Sigmoid colon (tissue), 7 donors: ENCODE measurements at places on chromosomes 11 and 22. TPM values are rescaled to one million over a fixed set of nuclear protein-coding genes. Genes with fewer than 3 reads are reported as not detected.

The PANX2 gene
- not detected for polyA plus RNA-seq

The OR2AG1 gene
- polyA plus RNA-seq, result not detected

The DEPDC7 gene
- 2.0 TPM for polyA plus RNA-seq

The KRTAP5-11 gene
- not detected for polyA plus RNA-seq

The SUSD2 gene
- not detected for polyA plus RNA-seq

DNA sequence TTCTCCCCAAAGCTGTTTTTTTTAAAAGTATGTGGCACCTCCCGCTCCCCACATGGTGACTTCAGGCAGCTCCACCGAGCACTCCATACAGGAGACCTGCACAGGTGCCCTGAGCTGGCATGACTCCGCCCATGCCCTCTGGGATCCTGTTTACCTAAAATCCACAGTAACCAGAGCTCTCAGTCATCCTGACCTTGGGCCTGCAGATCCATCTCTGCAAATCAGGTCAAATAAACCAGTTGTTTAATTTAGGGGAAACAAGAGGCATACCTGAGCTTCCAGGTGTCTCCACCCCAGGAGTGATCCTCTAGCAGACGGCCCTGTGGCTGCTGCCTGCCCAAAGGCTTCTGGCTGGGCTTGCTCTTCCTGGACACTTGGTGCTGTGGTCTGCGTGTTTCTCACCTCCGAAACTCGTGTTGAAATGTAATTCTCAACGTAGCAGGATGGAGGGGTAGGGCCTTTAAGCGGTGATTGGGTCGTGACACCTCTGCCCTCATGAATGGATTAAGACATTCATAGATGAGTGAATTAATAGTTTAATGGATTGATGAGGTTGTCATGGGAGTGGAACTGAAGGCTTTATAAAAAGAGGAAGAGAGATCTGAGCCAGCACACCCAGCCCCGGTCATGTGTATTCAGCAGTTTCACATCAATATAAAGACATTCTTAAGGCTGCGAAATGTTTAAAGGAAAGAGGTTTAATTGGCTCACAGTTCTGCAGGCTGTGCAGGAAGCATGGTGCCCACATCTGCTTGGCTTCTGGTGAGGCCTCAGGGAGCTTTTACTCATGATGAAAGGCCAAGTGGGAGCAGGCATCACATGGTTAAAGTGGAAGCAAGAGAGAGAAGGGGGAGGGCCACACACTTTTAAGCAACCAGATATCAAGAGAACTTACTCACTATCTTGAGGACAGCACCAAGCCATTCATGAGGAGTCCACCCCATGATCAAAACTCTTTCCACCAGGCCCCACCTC, 34.1 kb downstream of the LINC01488 start:
- no peaks in the 10 kb centered on the region for H3K27me3 ChIP-seq
- no peak overlapping the region for H3K4me3 ChIP-seq
- peak; percentile 46 for DNase-seq
- H3K27ac ChIP-seq, result no peak overlapping the region
- H3K4me1 ChIP-seq, result no peaks in the 10 kb centered on the region

GRCh38 chr11:13053255-13053917, 44.3 kb downstream of the RASSF10 start:
- DNase-seq, result no peak
- H3K4me3 ChIP-seq, result no peak overlapping the region
- H3K4me1 ChIP-seq, result no peaks in the 10 kb centered on the region
- H3K27me3 ChIP-seq, result no peaks in the 10 kb centered on the region

GRCh38 chr22:45726081-45726480, 54.4 kb downstream of the ATXN10 start:
- H3K27me3 ChIP-seq, result no peaks in the 10 kb centered on the region
- DNase-seq, result no peak
- H3K4me1 ChIP-seq, result no peaks in the 10 kb centered on the region

GRCh38 chr11:31601635-31602282, 92.2 kb downstream of the ELP4 start:
- no peak overlapping the region for H3K4me3 ChIP-seq
- H3K27me3 ChIP-seq, result no peaks in the 10 kb centered on the region
- no peak overlapping the region for H3K27ac ChIP-seq
- H3K4me1 ChIP-seq, result no peaks in the 10 kb centered on the region
- no peak for DNase-seq
- H3K36me3 ChIP-seq, result no peaks in the 10 kb centered on the region

- H3K4me3 ChIP-seq, result no peak overlapping the region
- no peaks in the 10 kb centered on the region for H3K36me3 ChIP-seq
- no peak for DNase-seq
- peak overlapping the region; percentile 6 for H3K27ac ChIP-seq
- H3K4me1 ChIP-seq, result peaks cover 55% of the 10 kb centered on the region
- H3K27me3 ChIP-seq, result no peaks in the 10 kb centered on the region
Observed at GRCh38 chr11:20026629-20027555, 133.4 kb downstream of the DBX1 start.

- DNase-seq, result no peak
- H3K36me3 ChIP-seq, result no peaks in the 10 kb centered on the region
- no peaks in the 10 kb centered on the region for H3K27me3 ChIP-seq
- H3K4me3 ChIP-seq, result no peak overlapping the region
Observed at GRCh38 chr11:106999196-106999595, 19.1 kb downstream of the GUCY1A2 start.

- H3K36me3 ChIP-seq, result no peaks in the 10 kb centered on the region
- H3K4me1 ChIP-seq, result peaks cover 34% of the 10 kb centered on the region
- no peaks in the 10 kb centered on the region for H3K27me3 ChIP-seq
- DNase-seq, result no peak
- H3K27ac ChIP-seq, result no peak overlapping the region
Observed at GRCh38 chr11:27212248-27212780, 150.7 kb downstream of the CCDC34 start.

DNA sequence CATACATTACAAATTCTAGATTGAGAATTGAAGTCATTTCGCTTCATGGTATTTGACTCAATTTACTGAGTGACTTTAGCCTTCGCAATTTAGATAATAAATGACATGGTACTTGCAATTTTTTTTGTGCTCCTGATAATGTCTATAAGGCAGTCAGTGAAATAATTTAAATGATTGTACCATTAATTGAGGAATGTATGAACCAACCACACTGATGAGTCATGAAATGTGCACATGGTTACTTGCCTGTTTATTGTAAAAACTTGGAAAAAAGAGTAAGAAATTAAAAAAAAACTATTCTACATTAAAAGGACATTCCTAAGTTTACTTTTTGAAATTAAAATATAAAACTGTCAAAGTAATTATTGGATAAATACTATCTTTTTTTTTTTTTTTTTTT, 43.3 kb downstream of the DNAJC24 start:
- H3K36me3 ChIP-seq, result no peaks in the 10 kb centered on the region
- H3K4me3 ChIP-seq, result no peak overlapping the region
- DNase-seq, result no peak

- H3K27ac ChIP-seq, result no peak overlapping the region
- H3K4me1 ChIP-seq, result no peaks in the 10 kb centered on the region
Observed at GRCh38 chr11:19332476-19332875, 91.7 kb upstream of the E2F8 start.

DNA sequence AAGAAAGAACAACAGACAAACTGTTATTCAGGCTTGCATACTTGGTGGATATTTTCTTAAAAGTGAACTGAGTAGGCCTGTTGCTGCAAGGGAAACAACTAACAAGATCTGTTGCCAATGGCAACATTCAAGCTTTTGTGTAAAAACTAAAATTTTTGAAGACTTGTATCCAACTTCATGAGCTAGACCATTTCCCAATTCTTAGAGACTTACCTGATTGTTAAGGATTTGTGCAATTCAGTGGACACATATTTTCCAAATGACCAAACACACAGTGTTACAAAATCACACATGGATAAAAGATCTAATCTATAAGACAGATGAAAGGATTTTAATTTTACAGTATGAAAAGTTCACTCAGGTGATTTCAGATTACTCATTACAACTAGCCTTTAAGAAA, 564.1 kb downstream of the CNTN5 start:
- H3K27me3 ChIP-seq, result no peaks in the 10 kb centered on the region
- no peak overlapping the region for H3K27ac ChIP-seq
- DNase-seq, result no peak
- no peak overlapping the region for H3K4me3 ChIP-seq
- no peaks in the 10 kb centered on the region for H3K36me3 ChIP-seq

DNA sequence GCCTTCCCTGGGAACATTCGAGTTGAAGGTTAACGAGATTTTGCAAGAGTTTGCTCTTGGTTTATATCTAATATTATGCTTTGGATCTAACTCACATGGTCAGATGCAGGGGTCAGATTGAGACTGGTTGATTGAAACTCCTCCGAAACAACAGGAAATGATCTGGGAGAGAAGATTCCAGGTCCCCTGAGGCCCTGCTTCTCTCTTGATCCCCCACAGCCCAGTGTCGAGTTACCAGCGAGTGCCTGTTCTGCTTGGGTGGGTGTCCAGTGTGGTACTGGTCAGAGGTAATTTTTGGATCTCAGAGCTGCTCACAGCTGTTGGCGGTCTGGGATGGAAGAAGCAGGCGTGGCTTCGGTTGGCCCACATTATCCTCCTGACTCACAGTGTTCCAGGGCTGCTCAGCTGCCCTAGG, 9.2 kb downstream of the FBLN1 start:
- H3K4me3 ChIP-seq, result no peak overlapping the region
- peaks cover 46% of the 10 kb centered on the region for H3K4me1 ChIP-seq
- H3K27me3 ChIP-seq, result no peaks in the 10 kb centered on the region

GRCh38 chr22:35330258-35330861, 30.7 kb downstream of the TOM1 start:
- no peaks in the 10 kb centered on the region for H3K27me3 ChIP-seq
- DNase-seq, result peak; percentile 98
- peak overlapping the region; percentile 81 for H3K27ac ChIP-seq
- H3K4me3 ChIP-seq, result no peak overlapping the region
- H3K4me1 ChIP-seq, result no peaks in the 10 kb centered on the region
- peaks cover 34% of the 10 kb centered on the region for H3K36me3 ChIP-seq

GRCh38 chr11:68117853-68118470, 3.2 kb downstream of the CHKA start:
- no peaks in the 10 kb centered on the region for H3K36me3 ChIP-seq
- peak; percentile 48 for DNase-seq
- no peaks in the 10 kb centered on the region for H3K27me3 ChIP-seq

DNA sequence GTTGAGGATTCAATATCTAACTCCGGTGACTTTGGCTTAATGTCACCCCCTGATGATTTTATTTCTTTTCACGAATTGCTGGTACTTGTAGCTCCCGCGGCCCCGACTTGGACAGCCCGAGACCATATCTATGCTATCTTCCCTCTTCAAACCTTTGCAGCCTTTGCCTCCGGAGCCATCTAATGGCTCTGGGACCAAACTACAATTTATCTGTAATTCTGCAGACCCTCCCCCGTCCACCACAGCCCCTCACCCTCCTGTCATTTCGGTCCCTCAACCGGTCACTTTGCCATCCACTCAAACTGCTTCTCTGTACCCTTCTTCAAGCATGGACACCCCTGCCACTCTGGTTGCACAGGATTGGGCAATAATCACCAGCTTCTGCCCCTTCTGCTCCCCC, 25.7 kb upstream of the ALDH3B2 start:
- peaks cover 5% of the 10 kb centered on the region for H3K4me1 ChIP-seq
- H3K27ac ChIP-seq, result no peak overlapping the region
- no peaks in the 10 kb centered on the region for H3K27me3 ChIP-seq
- no peak overlapping the region for H3K4me3 ChIP-seq
- no peak for DNase-seq
- no peaks in the 10 kb centered on the region for H3K36me3 ChIP-seq

- DNase-seq, result no peak
- no peaks in the 10 kb centered on the region for H3K4me1 ChIP-seq
- H3K27me3 ChIP-seq, result no peaks in the 10 kb centered on the region
Observed at GRCh38 chr11:66275396-66275795, 2.6 kb upstream of the CNIH2 start.

- no peaks in the 10 kb centered on the region for H3K36me3 ChIP-seq
- H3K27ac ChIP-seq, result no peak overlapping the region
- no peak overlapping the region for H3K4me3 ChIP-seq
- no peaks in the 10 kb centered on the region for H3K27me3 ChIP-seq
- DNase-seq, result no peak
- H3K4me1 ChIP-seq, result no peaks in the 10 kb centered on the region
Observed at GRCh38 chr11:18853086-18853720, 61.6 kb upstream of the PTPN5 start.

GRCh38 chr11:79077702-79078330, 363.0 kb downstream of the TENM4 start:
- peaks cover 22% of the 10 kb centered on the region for H3K4me1 ChIP-seq
- H3K36me3 ChIP-seq, result no peaks in the 10 kb centered on the region
- H3K27me3 ChIP-seq, result no peaks in the 10 kb centered on the region
- no peak overlapping the region for H3K27ac ChIP-seq
- no peak overlapping the region for H3K4me3 ChIP-seq

DNA sequence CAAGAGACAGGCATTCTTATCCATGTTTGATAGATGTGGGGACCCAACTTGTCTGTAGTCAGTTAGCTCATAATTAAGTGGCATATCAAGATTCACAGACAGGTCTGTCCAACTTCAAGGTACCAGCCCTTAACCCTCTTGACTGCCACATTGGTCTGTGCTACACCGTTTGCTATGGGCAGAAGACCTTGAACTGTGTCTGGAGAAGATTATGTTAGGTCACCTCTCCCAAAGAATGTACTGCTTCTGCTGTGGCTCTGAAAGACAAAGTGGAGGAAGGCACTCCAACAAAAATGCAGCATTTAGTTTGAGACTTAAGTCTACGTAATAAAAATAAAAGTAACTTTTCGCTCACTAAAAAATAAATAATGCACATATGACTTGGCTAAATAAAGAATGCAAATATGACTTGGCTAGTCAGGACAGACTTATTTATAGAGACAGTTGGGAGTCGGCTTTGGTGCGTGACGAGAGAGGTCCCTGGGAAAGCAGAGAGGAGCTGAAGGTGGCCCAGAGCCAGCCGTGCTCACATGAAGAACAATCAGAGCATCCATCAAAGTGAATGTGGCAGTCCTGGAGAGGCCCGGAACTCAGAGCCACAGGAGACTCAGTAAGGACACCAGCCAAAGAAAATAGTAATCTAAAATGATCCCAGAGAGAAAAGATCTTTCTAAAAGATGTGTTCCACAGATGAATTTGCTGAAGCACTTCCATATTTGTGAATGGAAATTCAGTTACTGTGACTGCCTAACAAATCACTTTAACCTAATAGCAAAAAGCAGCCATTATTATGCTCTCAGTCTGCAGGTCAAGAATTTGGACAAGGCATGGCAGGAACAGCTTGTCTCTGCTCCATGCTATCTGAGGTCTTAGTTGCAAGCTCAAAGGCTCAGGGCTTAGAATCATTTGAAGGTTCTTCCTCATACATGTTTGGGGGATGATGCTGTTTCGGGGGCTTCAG, 35.0 kb downstream of the CWC15 start:
- no peaks in the 10 kb centered on the region for H3K27me3 ChIP-seq
- H3K27ac ChIP-seq, result no peak overlapping the region
- peak; percentile 90 for DNase-seq
